Fibroblast of skin of left quadriceps (primary cell): ENCODE measurements at places on chromosomes 1 and 21.
A peak's percentile ranks its signal among the peaks of the same experiment; 100 is the strongest.

DNA sequence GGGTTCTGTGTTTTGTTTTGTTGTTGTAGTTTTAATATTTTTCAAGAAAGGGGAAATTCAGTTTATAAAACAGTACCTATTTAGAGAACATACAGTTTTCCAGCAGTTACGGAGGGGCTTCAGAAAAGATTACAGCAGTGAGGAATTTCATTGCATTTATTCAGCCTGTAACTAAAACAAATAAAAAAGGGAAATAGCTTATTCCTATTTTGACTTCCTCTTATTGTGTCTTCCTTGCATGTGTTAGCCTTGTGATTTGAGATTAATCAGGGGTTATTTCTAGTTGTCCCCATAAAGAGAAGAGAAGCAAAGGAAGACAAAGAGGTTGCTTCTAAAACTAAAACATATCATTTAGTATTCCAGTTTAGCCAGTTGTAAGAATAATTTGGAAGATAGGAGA is 35.0 kb downstream of the CTTNBP2NL start:
- DNase-seq, result no peak

DNA sequence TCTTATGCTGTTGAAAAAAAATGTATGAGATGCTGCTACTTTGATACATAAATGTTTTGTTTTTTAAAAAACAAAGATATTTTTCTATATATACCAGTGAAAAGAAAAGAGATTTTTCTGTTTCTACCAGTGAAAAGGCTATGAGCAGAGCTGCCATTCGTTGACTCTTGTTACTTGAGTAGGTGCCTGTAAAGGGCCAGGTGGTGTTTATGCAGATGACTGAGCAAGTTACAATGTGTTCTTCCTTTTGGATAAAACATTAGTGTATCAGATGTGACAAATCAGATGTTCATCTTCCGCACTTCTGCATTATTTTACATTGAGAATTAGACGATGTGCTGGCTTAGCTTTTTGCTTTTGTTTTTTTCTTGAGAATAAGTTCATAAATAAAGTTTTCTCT is 45.4 kb downstream of the BARHL2 start:
- DNase-seq, result no peak

DNA sequence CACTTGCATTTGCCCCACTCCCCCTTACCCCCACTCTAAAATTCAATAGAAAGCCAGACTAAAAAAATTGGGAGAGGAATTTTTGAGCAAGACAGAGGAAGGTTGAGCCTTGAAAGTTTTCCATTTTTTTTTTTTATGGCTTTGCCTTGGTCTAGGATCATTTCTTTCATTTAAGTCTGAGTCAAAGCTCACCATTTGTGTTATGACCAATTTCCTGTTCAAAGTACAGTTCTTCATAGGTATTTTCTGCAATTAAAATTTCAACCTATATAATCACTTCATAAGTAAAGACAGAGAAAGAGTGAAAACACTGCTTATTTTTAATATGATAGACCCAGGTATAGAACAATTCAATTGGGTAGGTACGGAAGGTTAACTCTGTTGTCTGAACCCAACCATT is 436.6 kb upstream of the ADGRL2 start:
- DNase-seq, result no peak

GRCh38 chr1:96569288-96569687 is 152.3 kb upstream of the PTBP2 start:
- DNase-seq, result no peak

GRCh38 chr1:245770156-245770555 is 615.4 kb downstream of the KIF26B start:
- DNase-seq, result no peak

DNA sequence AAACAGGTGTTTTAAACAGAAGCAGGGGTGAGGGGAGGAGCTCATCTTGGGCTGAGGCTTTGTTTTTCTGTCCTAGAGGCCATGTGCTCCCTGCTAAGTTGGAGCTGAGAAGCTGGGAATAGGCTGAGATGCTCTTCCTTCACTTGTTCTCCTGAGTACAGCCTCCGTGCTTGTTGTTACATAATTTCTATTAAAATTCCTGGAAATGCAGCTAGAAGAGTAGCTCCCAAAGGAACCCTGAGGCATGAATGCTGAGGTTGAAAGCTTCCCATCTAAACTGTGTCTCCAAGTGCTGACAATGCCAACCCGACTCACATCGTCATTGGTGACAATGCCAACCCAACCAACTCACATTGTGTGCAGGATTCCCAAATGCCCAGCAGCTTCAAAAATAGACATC is 12.6 kb upstream of the ITPKB start:
- DNase-seq, result no peak

DNA sequence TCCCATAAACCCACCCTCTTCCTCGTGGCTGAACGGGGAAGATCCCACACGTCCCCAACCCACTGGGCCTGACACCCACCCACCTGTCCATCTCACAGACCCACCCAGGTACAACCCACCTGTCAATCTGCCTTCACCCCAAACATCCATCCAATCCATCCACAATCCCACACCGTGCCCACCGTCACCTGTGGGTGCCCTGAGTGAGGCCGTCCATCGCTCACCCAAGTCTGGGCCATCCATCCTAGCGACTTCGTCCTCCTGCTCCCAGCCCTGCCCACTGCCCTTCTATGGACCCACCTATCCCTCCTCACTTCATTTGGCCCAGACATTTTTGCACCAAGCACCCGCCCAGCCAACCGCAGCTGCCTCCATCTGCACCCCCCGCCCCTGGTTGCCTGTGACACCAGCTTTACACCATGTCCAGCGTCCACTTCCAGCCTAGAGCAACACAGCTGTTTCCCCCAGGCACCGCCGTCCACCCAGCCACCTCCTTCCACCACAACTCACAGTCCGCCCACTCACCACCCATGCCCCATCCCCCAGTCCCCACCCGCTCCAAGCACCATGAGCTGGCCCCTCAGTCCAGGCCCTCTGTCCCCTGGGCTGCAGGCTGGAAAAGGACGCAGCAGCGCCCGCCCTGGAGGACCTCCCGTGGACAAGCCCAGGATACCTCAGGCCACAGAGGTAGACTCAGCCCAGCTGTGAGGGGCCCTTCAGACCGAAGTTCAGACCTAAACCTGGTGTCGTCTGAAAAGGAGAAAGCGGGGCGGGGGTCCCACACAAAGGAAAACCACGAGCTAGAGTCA is 7.7 kb downstream of the TTLL10 start:
- DNase-seq, result no peak

GRCh38 chr1:200351826-200352549 is 57.8 kb downstream of the ZNF281 start:
- peak; percentile 98 for DNase-seq

GRCh38 chr1:24899581-24900485 is 30.2 kb downstream of the RUNX3 start:
- DNase-seq, result no peak

DNA sequence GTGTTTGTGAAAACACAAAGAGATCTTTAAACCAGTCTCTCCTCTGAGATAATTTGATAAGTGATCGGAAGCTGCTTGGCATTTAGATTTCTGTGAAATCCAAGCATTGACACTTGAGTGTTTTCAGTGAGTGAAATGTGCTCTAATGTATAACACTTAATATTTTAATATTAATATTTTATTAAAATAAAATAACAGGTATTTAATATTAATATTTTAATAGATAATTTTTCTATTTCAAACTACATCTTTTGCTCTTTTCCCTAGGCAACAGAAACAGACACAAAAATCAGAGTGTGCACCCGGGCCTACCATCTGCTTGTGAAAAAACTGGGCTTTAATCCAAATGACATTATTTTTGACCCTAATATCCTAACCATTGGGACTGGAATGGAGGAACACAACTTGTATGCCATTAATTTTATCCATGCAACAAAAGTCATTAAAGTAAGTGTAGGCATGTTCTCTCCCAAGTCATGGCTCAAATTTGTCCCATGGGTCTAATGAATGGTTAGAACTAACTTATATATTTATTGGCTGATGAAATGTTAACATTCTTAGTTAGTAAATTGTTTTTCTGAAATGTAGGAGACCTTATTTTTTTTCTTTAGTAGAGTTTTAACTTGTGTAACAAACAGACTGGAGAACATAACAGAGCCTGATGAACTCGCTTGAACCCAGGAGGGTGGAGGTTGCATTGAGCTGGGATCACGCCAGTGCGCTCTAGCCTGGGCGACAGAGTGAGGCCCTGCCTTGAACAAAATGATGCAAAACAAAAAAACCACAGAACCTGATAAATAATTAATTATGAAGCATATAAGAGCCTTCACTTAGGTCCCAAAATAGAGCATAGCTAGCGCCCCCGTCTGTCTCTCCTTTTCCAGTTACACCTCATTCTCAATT is 55.2 kb downstream of the MTR start:
- DNase-seq, result peak; percentile 62

- DNase-seq, result no peak
Measured at GRCh38 chr1:219304227-219305226, 130.8 kb downstream of the LYPLAL1 start.

DNA sequence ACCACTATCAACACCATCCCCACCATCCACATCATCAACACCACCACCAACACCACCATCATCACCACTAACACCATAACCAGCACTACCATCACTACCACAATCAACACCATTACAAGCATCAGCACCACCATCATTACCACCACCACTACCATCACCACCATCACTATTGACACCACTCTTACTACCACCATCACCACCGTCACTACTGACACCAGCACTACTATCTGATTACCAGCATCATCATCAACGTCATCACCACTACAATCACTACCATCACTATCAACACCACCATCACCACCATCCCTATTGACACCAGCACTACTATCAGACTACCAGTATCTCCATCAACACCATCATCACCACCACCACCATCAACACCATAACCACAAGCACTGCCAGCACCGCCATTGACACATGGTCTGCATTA is 106.1 kb upstream of the RUNX3 start:
- DNase-seq, result no peak

GRCh38 chr21:43988016-43988415 is 24.1 kb upstream of the TRAPPC10 start:
- DNase-seq, result no peak

DNA sequence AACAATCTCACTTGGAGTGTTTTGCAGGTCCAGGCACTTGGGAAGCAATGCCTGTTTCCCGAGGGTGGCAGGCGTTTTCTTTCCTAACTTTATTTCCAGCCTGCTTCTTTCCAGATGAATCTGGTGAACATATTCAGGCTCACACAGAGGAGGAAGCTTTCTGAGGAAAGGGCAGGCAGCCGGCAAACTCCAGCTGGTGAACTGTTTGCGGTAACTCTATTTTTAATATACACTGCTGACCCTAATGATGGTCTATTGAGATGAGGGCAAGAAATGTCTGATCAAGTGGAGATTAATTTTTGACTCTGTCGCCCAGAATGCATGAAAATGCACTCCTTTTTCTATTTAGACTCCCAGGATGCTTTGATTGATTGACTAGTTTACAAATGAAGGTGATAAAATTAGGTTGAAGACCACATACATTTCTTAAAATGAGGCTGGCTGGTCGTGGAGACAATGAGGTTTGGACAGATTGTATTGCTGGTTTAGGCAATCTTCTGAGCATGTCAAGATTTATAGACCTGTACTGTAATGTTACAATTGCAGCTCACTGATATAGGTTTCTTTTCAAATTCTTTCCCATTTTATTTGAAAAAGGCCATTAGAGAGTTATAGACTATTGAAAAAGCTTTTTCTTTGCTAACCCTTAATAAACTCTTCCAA is 153.8 kb downstream of the ATG4C start:
- no peak for DNase-seq

DNA sequence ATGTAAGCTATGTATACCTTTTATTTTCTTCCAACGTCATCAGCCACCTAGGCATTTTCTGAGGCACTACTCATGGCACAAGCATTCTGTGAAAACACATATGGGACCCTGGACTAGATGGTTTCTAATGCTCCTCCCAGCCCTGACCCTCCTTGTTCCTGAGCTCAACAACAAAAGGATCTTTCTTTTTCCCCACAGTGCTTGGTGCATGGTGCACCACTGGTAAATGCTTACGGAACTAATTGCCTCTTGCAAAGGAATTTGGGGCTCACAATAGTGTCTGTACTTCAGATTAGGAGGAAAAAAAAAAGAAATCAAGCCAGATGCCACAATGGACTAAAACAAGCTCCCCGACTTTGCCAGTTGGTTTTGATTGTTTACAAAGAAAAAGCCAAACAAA is 390.5 kb downstream of the PLPP3 start:
- DNase-seq, result no peak

DNA sequence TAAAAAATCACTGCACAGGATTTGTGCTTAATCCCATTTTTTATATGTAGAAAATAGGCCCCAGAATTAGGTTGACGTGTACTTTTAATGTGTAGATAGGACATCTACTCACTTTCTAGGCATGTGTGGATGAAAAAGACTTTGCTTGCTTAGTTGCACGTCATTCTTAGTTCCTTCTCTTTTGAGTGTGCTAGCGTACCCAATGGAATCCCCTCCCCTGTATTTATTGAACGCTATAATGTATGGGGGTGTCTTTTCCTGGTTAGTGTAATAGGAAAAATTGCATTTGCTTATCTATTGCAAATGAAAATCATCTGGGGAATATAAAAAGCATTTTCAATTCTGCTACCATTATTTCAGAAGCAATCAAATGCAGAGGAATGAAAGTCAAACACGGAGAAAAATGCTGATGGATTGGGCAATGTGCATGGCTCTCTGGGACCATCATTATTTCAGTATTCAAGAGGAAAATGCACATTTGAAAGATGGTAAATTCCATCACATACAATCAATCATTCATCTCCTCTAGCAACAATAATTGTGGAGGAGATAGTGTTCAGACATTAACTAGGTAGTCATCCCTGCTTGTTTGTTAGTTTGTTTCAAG is 277.0 kb upstream of the B3GALT2 start:
- no peak for DNase-seq

DNA sequence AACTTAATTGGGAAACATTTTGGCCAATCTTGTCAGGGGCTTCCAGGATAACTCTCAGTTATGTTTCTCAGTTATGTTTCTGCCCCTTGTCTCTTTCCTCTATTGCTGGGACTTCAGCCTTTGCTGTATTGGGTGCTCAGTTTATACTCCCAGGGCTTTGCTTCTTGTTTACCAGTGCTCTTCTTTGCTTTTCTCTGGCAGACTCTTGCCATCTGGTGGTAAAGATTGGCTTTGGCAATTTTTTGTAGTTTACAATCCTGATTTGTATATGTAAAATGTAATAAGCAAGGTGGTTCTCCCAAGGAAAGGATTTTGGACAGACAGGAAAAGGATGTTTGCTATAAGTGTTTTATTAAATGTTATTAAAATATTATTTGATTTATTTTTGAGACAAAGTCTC is 37.9 kb downstream of the FABP3 start:
- DNase-seq, result peak; percentile 20

- no peak for DNase-seq
Measured at GRCh38 chr1:67053535-67053784, 488 bp downstream of the SLC35D1 start.

GRCh38 chr1:71223641-71224340 is 143.0 kb upstream of the ZRANB2 start:
- DNase-seq, result no peak
